ENCODE measurements at places on chromosomes 3 and 15. TPM values are rescaled to one million over a fixed set of nuclear protein-coding genes. Genes with fewer than 3 reads are reported as not detected.

ADCY5 gene
- 0.14 TPM for total RNA-seq

ZKSCAN7 gene
- total RNA-seq: 2.8 TPM

GOLGA8G gene
- not detected for total RNA-seq

OXSR1 gene
- 64.7 TPM for total RNA-seq

KLHL40 gene
- not detected for total RNA-seq

LDHAL6B gene
- total RNA-seq: not detected

All from foreskin keratinocyte (primary cell).